ENCODE measurements at places on chromosomes 7 and 10.
A peak's percentile ranks its signal among the peaks of the same experiment; 100 is the strongest.

GRCh38 chr10:97849687-97850402, at the start of gene GOLGA7B:
Gene GOLGA7B, plus strand, starts transcription at chr10:97849843. Its CDS starts 461 bp downstream, at chr10:97850304.
- DNase-seq: peak; percentile 58

DNA sequence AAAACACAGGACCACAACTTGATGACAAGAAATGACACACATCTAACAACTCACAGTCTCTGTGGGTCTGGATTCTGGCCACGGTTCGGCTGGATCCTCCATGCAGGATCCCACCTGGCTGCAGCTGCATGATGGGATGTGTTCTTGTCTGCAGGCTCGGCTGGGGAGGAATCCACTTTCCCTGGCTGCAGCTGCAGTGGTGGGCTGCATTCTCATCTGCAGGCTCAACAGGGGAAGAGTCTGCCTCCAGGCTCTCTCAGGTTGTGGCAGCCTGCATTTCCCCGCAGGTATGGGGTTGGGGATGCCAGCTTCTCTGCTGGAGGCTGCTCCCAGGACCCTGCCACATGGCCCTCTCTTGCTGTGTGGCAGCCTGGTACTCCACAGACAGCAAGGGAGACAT, 64.9 kb downstream of the MICALL2 start:
- DNase-seq: no peak

DNA sequence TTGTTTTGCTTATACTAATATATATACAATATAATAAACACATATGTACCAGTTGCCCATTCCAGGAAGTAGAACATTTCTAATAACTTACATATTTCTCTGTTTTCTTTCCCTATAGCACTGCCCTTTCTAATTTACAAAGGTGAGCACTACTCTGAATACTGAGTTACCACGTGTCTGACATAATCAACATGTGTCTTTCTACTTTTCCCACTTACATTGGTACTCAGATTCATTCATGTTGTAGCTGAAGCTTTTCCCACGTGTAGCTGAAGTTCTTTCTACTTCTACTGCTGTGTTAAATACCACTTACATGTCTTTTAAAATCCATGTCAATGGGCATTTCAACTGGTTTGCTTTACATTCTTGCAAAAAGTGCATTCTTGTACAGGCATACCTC, 317.3 kb downstream of the DGKB start:
- no peak for DNase-seq

GRCh38 chr7:140593672-140593982, 47.0 kb downstream of the DENND2A start:
- no peak for DNase-seq

GRCh38 chr7:37786741-37787569, 61.4 kb upstream of the NME8 start:
- DNase-seq: no peak

GRCh38 chr7:112052993-112053736, 153.0 kb downstream of the DOCK4 start:
- DNase-seq: no peak

DNA sequence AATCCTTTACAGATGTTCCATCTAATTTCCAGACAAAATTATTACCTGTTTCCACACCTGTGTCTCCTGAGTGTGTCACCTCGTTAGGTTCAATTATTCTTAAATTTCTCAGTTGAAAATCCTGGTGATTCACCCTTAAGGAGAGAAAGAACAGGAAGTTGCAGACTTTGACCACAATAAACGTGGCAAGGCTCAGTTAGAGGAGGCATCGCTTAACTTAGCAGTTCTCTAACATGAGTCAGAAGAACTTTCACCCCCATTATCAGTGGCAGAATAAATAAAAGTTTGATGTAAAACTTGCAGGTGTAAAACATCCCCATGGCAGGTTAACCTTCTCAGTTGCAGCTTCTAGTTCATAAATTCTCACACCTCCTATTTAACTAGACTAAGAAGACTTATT, 8.3 kb downstream of the XPNPEP1 start:
- DNase-seq: no peak

DNA sequence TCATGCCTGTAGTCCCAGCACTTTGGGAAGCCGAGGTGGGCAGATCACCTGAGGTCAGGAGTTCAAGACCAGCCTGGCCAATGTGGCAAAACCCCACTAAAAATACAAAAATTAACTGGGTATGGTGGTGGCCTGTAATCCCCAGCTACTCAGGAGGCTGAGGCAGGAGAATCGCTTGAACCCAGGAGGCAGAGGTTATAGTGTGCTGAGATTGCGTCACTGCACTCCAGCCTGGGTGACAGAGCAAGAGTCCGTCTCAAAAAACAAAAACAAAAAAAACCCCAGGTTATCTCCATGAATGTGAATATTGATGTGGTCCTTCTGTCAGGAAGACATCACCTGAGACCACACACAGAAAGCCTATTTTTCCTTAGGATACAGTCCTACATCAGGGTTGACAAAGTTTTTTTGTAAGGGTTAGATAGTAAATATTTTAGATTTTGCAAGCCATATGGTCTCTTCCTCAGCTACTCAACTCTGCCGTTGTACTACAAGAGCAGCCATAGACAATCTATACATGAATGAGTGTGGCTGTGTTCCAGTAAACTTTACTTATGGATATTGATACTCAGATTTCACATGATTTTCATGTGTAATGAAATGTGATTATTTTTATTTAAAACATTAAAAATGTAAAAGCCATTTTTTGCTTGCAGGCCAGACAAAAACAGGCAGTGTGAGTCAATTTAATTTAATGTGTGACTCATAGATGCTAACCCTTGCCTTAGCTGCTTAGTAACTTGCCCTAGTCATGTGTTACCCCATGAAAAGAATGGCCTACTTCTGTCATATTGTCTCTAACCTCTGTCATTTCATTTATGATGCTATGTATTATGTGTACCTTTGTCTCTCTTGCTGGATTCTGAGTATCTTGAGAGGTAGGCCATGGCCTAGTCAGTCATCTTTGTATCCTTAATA, 78.1 kb downstream of the TPST1 start:
- no peak for DNase-seq

DNA sequence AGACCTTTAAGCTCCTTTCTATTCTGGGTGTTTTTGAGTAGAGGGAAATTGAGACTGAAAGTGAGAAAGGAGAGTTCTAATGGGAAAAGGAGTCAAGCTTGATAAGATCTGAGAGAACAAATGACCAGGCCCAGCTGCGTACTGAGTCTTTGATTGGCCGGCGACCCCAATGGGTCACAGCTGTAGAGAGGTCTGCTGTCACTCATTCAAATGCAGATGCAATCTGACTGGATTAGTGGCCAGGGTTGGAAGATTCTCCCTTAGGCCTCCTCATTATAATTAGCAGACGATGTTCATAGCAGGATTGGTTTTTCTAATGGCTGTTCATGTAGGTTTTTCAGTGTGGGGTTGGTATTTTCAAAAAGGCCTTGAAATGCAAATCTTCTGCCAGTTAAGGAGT, 127.2 kb upstream of the SLC25A13 start:
- DNase-seq: no peak

DNA sequence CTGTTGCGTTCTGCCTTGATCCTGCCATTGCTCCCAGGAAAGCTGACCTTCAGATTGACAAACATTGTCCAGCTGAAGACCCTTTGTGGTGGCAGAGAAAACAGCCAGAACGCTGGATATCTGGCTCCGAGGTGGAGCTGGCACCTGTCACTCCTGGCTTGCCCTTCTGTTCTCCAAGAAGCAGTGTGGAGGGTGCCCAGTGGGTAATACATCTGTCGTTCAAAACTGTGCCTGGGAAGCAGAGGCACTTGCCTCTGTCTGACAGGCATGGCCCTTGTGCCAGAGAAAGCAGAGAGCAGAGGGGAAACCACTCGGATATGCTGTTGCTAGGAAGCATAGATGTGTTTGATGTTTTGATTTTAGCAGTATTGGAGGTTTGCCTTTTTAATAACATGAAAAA, 231.4 kb downstream of the BMPER start:
- no peak for DNase-seq

DNA sequence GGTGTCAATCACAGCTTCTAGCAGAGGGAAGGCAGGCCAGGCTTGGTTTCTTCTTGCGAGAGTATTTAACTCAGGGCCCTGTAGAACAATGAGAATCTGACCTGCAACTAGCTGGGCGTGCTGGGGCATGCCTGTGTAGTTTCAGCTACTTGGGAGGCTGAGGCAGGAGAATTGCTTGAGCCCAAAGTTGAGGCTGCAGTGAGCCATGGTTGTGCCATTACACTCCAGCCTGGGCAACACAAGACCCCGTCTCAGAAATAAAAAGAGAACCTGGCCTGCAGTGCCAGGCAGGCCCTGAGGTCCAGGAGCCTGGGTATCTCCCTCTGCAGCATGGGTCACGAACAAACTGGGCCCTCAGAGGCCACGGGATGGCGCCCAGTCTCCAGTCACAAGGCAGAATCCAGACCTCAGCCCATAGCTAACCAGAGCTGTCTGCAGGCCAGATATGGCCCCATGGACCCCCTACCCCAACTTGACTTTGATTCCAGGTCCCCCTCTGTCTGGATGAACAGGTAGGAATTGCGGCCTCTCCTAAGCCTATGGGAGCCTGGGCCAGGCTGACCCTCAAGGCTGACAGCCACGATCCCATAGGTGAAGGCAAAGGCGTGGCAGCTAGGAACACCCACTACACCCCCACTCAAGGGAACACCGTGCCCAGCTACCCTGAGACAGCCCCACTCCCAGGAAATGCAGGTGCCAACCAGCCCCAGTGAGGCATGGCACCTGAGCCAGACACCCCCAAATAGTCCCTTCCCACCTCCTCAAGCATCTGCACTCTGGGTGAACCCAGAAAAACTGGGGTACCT, 102.7 kb upstream of the TNRC18 start:
- no peak for DNase-seq

- DNase-seq: no peak
These were observed 11.5 kb upstream of the AASS start for GRCh38 chr7:122155566-122155965.

- no peak for DNase-seq
These were observed 62.8 kb downstream of the SAMD9 start for GRCh38 chr7:93054975-93055374.

GRCh38 chr10:32051926-32052325, 4.3 kb downstream of the KIF5B start:
- no peak for DNase-seq

GRCh38 chr10:133527771-133528271, 658 bp downstream of the CYP2E1 start:
- DNase-seq: no peak

Data from left renal pelvis (tissue), 4 donors.